Thyroid gland (tissue), 4 donors: ENCODE measurements at places on chromosomes 1 and 21. TPM values are rescaled to one million over a fixed set of nuclear protein-coding genes. Genes with fewer than 3 reads are reported as not detected.

GRCh38 chr1:171803045-171803444, 21.6 kb downstream of the METTL13 start:
- no peak for DNase-seq
- H3K4me3 ChIP-seq = no peak overlapping the region
- no peaks in the 10 kb centered on the region for H3K27me3 ChIP-seq
- no peak overlapping the region for H3K27ac ChIP-seq
- no peaks in the 10 kb centered on the region for H3K36me3 ChIP-seq

GRCh38 chr1:36522461-36523229, 39.9 kb upstream of the CSF3R start:
- H3K27me3 ChIP-seq = no peaks in the 10 kb centered on the region
- no peaks in the 10 kb centered on the region for H3K36me3 ChIP-seq
- H3K4me3 ChIP-seq = no peak overlapping the region
- no peak overlapping the region for H3K27ac ChIP-seq

Gene FHAD1
- total RNA-seq = 0.67 TPM

GRCh38 chr1:40951943-40952743, 27.4 kb upstream of the CTPS1 start:
- no peaks in the 10 kb centered on the region for H3K27me3 ChIP-seq
- no peak overlapping the region for H3K4me3 ChIP-seq
- H3K36me3 ChIP-seq = no peaks in the 10 kb centered on the region
- DNase-seq = peak; percentile 84
- no peak overlapping the region for H3K27ac ChIP-seq

Gene NBPF26
- 36.6 TPM for total RNA-seq

Gene SPRR4
- not detected for total RNA-seq

Gene PIGR
- 0.75 TPM for total RNA-seq

GRCh38 chr1:224069138-224069537, 44.8 kb upstream of the FBXO28 start:
- H3K4me1 ChIP-seq = no peaks in the 10 kb centered on the region
- H3K36me3 ChIP-seq = no peaks in the 10 kb centered on the region
- H3K4me3 ChIP-seq = no peak overlapping the region

Gene KIF21B
- 1.5 TPM for total RNA-seq

Gene RHBG
- not detected for total RNA-seq

Gene DNAJC28
- 8.9 TPM for total RNA-seq

DNA sequence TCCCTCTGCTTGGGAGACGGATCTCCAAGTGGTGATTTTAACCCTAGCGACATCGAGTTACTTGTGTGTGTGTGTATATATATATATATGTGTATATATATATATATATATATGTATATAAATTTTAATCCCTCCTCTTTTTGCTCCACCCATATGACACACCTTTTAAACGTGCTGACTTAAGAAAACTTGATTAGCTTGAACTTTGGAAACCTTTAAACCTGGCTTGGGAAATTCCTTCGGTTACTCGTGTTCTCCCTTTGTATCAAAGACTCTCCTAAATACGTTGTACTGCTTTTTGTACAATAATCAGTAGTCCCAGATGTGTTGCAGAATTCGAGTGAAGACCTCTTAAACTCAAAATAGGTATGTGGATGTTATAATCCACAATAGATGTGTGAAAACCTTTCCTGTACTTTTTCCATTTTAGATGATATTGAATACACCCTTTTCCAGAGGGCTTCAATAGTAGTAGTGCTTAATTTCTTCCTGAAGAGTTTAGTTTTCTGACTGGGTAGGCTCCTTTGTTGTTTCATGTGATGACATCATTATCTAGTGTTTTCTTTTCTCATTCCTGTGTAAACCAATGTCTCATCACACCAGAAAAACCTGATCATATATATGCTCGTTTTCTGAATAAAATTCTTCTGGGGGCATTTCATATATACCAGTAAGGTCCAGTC, 1.4 kb downstream of the RNF11 start:
- no peak overlapping the region for H3K4me3 ChIP-seq
- H3K27me3 ChIP-seq = no peaks in the 10 kb centered on the region
- no peak for DNase-seq
- peaks cover 43% of the 10 kb centered on the region for H3K4me1 ChIP-seq
- no peaks in the 10 kb centered on the region for H3K36me3 ChIP-seq

GRCh38 chr21:34915364-34915841, 133.7 kb downstream of the RUNX1 start:
- no peaks in the 10 kb centered on the region for H3K36me3 ChIP-seq
- no peaks in the 10 kb centered on the region for H3K27me3 ChIP-seq
- DNase-seq = no peak
- no peak overlapping the region for H3K4me3 ChIP-seq
- no peak overlapping the region for H3K27ac ChIP-seq

Gene LCE1C
- total RNA-seq = not detected

- H3K4me1 ChIP-seq = peaks cover 31% of the 10 kb centered on the region
- H3K27ac ChIP-seq = no peak overlapping the region
These were observed 3.8 kb downstream of the ZNF672 start for GRCh38 chr1:248841702-248842395.

DNA sequence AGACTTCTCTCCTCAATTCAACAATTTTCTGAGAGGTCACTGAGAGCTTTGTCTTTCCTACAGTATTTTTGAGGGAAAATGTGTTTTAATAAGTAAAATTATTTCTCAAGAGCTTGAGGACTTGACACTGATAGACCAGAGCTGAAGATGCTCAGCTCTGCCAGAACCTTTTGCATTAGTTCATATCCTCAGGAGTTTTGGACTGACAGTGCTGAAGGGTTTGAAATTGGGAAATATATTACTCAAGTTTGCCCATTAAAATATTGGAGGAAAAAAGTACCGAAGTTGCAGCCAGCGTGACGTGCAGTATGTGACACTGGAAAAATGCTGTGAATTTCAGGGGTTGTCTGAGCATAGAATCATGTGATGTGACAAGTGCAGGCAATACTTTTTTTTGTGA, 346.6 kb upstream of the DPYD start:
- H3K27ac ChIP-seq = no peak overlapping the region
- no peak for DNase-seq
- no peak overlapping the region for H3K4me3 ChIP-seq
- H3K4me1 ChIP-seq = no peaks in the 10 kb centered on the region
- H3K36me3 ChIP-seq = no peaks in the 10 kb centered on the region

- no peak for DNase-seq
- H3K4me3 ChIP-seq = no peak overlapping the region
- no peaks in the 10 kb centered on the region for H3K27me3 ChIP-seq
- H3K27ac ChIP-seq = no peak overlapping the region
These were observed 187.3 kb downstream of the VAV3 start for GRCh38 chr1:107777664-107778047.

GRCh38 chr1:167551362-167551761, 2.2 kb downstream of the CREG1 start:
- peaks cover 47% of the 10 kb centered on the region for H3K4me1 ChIP-seq
- H3K4me3 ChIP-seq = no peak overlapping the region
- H3K27ac ChIP-seq = no peak overlapping the region
- H3K27me3 ChIP-seq = no peaks in the 10 kb centered on the region
- no peak for DNase-seq

Gene NUDT17
- total RNA-seq = 2.4 TPM

DNA sequence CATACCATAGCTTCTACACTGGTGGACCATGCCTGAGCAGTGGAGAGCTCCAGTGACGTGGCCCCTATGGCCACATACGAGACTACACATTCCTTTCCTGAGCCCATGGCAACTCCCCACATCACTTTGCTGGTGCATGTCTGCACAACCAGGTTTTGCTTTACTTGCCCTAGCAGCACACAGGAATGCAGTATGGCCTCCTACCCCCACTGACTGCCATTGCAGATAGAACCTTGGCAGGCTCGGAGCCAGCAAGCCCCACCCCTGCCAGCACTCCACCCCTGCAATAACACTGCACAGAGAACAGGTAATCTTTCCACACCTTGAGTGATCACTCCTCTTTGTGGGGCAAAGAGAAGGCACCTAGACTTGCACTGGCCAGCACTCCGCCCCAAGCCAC, 531.9 kb upstream of the CAMK1G start:
- no peak overlapping the region for H3K4me3 ChIP-seq
- peaks cover 3% of the 10 kb centered on the region for H3K4me1 ChIP-seq
- no peak for DNase-seq
- H3K27ac ChIP-seq = no peak overlapping the region

GRCh38 chr1:32806910-32807523, 10.1 kb downstream of the YARS1 start:
- no peaks in the 10 kb centered on the region for H3K27me3 ChIP-seq
- H3K27ac ChIP-seq = no peak overlapping the region
- H3K4me3 ChIP-seq = no peak overlapping the region
- DNase-seq = peak; percentile 49
- H3K36me3 ChIP-seq = no peaks in the 10 kb centered on the region

Gene ANKRD34A
- 0.38 TPM for total RNA-seq

Gene ZNF648
- not detected for total RNA-seq

Gene GUCA2A
- not detected for total RNA-seq

DNA sequence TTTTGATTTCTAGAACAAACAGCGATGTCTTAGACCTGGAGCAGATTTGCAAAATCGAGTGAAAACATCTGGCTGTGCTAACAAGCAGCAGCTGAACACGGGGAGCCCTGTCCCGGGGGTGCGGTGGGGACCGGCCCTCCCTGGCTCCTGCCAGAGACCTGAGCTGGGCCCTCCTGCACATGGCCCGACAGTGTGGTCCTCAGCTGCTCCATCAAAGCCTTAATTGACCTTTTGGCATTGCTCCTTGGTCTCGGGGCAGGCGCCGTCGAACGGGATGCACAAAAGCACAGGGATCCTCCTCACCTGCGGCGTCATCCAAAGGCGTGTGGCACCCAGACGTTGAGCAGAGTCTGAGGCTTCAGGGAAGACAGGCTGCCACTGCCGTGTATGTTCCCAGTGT, 73.2 kb downstream of the PRDM16 start:
- DNase-seq = no peak
- H3K27ac ChIP-seq = no peak overlapping the region
- H3K4me1 ChIP-seq = no peaks in the 10 kb centered on the region
- H3K36me3 ChIP-seq = no peaks in the 10 kb centered on the region
- no peaks in the 10 kb centered on the region for H3K27me3 ChIP-seq
- H3K4me3 ChIP-seq = no peak overlapping the region

DNA sequence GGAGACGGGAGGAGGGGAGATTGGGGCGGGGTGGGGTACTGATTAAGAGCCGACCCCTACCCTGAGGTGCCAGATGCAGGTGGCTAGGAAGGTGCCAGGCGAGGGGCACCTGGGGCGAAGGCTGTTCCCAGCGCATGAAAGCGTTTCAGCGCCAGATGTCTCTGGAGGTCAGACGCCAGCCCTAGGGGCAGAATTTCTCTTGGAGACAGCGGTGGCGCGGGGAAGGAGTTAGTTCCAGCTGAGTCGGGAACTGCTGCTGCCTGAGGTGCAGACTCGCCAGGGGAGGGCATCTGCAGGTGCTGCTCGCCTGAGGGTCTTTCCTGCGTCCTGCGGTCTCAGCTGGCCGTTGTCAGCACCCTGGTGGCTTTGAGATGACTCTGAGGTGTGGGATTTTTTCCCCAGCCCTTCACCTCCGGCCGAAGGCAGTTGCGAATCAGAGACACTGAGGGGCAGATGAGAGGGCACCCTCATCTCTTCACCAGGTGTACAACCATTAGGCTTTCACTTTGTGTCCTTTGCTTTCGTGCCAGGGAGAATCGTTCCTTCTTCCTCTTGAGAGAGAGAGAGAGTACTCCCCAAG, 539 bp downstream of the CGN start:
- peak; percentile 68 for DNase-seq
- peak overlapping the region; percentile 65 for H3K4me3 ChIP-seq
- peaks cover 35% of the 10 kb centered on the region for H3K4me1 ChIP-seq
- H3K27ac ChIP-seq = peak overlapping the region; percentile 77
- H3K36me3 ChIP-seq = no peaks in the 10 kb centered on the region

- H3K27me3 ChIP-seq = no peaks in the 10 kb centered on the region
- DNase-seq = no peak
- peaks cover 6% of the 10 kb centered on the region for H3K4me1 ChIP-seq
- H3K4me3 ChIP-seq = no peak overlapping the region
- no peaks in the 10 kb centered on the region for H3K36me3 ChIP-seq
These were observed 876 bp upstream of the CATSPERE start for GRCh38 chr1:244460197-244460596.

DNA sequence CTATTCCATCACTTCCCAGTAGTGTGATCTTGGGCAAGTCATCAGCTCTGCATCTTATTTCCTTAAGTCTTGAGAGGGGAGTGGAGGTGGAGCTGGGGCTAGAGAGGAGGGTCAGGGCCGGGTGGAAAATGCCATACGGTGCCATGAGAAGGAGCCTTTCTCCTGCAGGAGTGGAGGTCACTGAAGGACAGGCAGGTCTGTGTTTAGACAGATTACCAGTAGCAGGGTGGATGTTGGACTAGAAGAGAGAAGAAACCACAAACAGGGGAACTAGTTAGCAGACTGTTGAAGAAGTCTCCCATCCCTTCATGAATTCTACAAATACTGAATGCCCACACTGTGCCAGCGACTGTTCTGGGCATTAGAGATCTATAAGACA, 13.9 kb upstream of the CPT2 start:
- no peak overlapping the region for H3K27ac ChIP-seq
- H3K4me1 ChIP-seq = peaks cover 9% of the 10 kb centered on the region
- no peaks in the 10 kb centered on the region for H3K27me3 ChIP-seq
- no peak for DNase-seq
- H3K4me3 ChIP-seq = no peak overlapping the region
- no peaks in the 10 kb centered on the region for H3K36me3 ChIP-seq

Gene PROK1
- not detected for total RNA-seq

- DNase-seq = no peak
- H3K4me1 ChIP-seq = no peaks in the 10 kb centered on the region
- no peak overlapping the region for H3K4me3 ChIP-seq
- no peaks in the 10 kb centered on the region for H3K27me3 ChIP-seq
These were observed 96.8 kb downstream of the TNR start for GRCh38 chr1:175646439-175647209.

GRCh38 chr1:165632491-165632890, 1.5 kb downstream of the MGST3 start:
- H3K4me3 ChIP-seq = no peak overlapping the region
- H3K4me1 ChIP-seq = peaks cover 54% of the 10 kb centered on the region
- H3K27ac ChIP-seq = peak overlapping the region; percentile 95
- H3K27me3 ChIP-seq = no peaks in the 10 kb centered on the region
- no peaks in the 10 kb centered on the region for H3K36me3 ChIP-seq

- H3K27me3 ChIP-seq = no peaks in the 10 kb centered on the region
- H3K36me3 ChIP-seq = peaks cover 51% of the 10 kb centered on the region
- no peak for DNase-seq
- H3K4me3 ChIP-seq = no peak overlapping the region
- no peak overlapping the region for H3K27ac ChIP-seq
These were observed 11.2 kb downstream of the HMGCL start for GRCh38 chr1:23814016-23814415.

Gene LCE1F
- not detected for total RNA-seq

GRCh38 chr1:219582296-219582695, 30.6 kb downstream of the ZC3H11B start:
- H3K4me1 ChIP-seq = no peaks in the 10 kb centered on the region
- no peak for DNase-seq
- H3K4me3 ChIP-seq = no peak overlapping the region
- no peaks in the 10 kb centered on the region for H3K36me3 ChIP-seq

- no peak overlapping the region for H3K4me3 ChIP-seq
- no peak overlapping the region for H3K27ac ChIP-seq
- no peak for DNase-seq
- no peaks in the 10 kb centered on the region for H3K4me1 ChIP-seq
These were observed 41.3 kb downstream of the LRRC71 start for GRCh38 chr1:156961709-156962108.
